Osteoblast (primary cell): ENCODE measurements at places on chromosomes 2 and 18.

DNA sequence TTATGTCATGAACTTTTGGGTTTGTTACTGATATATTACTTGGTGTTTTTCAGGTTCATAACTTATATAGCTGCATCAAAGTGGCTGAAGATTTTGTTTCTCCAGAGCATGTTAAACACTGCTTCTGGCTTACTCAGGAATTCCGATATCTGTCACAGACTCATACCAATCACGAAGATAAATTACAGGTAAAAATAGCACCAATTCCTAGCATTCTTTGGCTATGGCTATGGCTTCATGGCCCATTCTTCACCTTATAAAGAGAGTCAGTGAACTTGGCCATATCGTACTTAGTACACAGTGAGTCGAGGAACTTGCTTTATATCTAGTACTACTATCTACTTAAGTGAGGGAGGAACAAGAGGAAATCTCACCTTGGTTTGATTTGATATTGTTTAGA is 49.9 kb downstream of the KDM3A start:
- H3K4me3 ChIP-seq, result no peak overlapping the region
- H3K27ac ChIP-seq, result no peak overlapping the region

GRCh38 chr2:4246364-4247131 is 543.2 kb downstream of the DCDC2C start:
- DNase-seq, result peak; percentile 39
- no peaks in the 10 kb centered on the region for H3K36me3 ChIP-seq
- no peaks in the 10 kb centered on the region for H3K4me1 ChIP-seq
- no peaks in the 10 kb centered on the region for H3K27me3 ChIP-seq
- H3K4me3 ChIP-seq, result no peak overlapping the region

GRCh38 chr2:95043300-95044093 is 18.0 kb downstream of the MAL start:
- DNase-seq, result peak; percentile 97
- H3K36me3 ChIP-seq, result no peaks in the 10 kb centered on the region
- H3K27me3 ChIP-seq, result peaks cover 12% of the 10 kb centered on the region
- H3K4me3 ChIP-seq, result no peak overlapping the region
- peaks cover 3% of the 10 kb centered on the region for H3K4me1 ChIP-seq
- no peak overlapping the region for H3K27ac ChIP-seq

DNA sequence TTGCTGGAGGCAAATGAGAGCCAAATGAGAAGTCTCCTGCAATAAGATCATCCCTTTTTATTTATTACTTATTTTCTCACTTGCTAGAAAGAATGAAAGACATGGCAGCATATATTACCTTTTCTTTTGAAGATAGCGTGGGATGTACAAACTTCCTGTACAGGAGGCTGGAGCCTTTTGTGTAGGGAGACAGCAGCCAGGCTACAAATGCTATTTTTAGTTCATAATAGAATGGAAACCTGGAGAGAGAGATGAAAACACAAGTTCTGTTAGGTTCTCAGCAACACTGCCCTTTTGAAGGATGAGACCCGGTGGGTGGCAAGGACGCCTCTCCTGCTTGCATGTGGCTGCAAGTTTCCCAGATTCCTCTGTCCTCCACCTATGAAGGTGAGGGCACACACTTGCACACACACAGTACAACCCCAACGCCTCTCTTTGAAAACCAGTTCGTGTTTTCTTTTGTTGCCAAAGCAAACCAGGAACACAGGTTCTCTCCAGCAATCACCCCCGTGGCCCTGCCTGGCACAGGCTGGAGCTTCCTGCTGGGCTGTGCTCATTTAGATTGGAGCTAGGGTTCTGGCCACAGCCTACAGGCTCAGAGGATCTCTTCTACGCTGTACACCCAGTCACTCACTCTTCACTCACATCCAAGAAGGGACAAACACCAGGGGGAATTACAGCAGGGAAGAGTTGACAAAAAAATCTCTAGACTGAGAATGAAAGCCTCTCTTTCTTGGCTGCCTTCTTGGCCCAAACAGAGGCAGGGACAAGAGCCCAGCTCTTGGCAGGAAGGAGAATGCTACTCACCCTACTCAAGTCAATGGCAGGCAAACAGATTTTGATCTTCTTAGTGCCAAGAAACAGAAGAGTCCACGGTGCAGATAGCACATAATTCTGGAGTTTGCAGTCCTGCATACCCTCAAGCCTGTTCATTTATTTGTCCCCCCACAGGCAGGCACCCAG is 55.6 kb downstream of the MRPL35 start:
- H3K4me3 ChIP-seq, result no peak overlapping the region
- peaks cover 23% of the 10 kb centered on the region for H3K27me3 ChIP-seq
- no peaks in the 10 kb centered on the region for H3K4me1 ChIP-seq

DNA sequence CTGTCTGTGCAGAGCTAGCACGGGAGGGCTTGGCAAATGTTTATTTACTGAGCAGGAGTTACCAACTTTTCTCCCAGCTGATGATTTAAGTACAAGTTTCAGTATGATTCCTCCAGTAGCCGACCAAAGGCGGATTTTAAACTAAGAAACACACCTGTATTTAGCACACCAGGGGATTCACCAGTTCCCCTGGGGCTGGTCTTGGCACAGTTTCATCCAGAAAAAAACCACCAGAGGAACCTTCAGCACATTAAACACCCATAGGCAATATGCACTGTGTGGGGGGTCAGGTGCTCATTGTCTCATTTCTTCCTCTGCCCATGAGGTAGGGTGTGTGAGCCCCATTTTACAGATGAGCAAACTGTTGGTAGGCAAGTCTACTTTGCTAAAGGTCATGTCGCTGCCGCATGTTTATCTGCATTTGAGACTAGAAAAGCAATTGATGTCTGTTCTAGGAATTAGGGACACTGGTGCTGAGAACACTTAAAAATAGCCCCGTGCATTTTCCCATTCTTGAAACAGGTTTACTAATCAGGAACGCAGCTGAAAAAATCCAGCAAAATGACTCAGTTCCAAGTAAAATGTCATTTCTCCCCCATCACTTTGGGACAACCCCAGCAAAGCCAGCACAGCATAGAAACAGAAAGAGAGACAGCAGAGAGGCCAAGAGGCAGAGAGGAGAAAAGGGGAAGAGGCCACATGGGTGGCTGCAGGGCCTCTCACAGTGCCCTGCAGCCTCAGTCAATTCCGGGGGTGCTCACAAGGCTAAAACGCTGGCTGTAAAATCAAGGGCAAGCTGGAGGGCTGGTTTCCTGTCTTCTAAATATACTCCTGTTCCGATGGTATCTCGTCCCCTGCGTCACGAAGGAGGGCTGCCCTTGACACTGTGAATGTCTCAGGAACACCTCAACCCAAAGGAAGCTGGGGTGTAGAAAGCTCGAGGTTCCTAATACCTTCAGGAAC is 166.8 kb upstream of the ID2 start:
- H3K27me3 ChIP-seq, result peaks cover 26% of the 10 kb centered on the region
- no peak overlapping the region for H3K4me3 ChIP-seq
- H3K27ac ChIP-seq, result no peak overlapping the region
- H3K36me3 ChIP-seq, result no peaks in the 10 kb centered on the region
- peaks cover 10% of the 10 kb centered on the region for H3K4me1 ChIP-seq
- DNase-seq, result peak; percentile 59

- DNase-seq, result no peak
- H3K27me3 ChIP-seq, result no peaks in the 10 kb centered on the region
- no peak overlapping the region for H3K4me3 ChIP-seq
- H3K27ac ChIP-seq, result no peak overlapping the region
- H3K4me1 ChIP-seq, result peaks cover 51% of the 10 kb centered on the region
- H3K36me3 ChIP-seq, result no peaks in the 10 kb centered on the region
Measured at GRCh38 chr2:235609746-235610145, 115.9 kb downstream of the AGAP1 start.

DNA sequence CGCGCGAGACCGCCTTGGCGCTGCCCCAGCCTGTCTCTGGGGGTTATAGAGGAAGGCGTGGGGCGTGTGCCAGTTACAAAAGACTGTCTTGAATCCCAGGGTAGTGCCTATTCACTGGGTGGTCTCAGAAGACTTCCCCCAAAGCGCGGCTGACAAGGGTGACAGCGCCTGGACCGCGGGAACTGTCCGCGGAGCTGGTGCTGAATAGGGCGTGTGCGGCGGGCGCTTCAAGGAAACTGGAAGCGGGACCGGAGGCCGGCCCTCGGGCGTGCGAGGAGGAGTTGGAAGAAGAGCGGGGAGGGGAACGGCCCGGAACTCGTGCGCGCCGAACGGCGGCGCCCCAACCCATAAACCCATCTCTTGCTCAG is 2.3 kb downstream of the EGR4 start:
- peaks cover 62% of the 10 kb centered on the region for H3K27me3 ChIP-seq
- H3K27ac ChIP-seq, result no peak overlapping the region
- no peaks in the 10 kb centered on the region for H3K4me1 ChIP-seq
- DNase-seq, result peak; percentile 96
- H3K4me3 ChIP-seq, result no peak overlapping the region
- no peaks in the 10 kb centered on the region for H3K36me3 ChIP-seq

DNA sequence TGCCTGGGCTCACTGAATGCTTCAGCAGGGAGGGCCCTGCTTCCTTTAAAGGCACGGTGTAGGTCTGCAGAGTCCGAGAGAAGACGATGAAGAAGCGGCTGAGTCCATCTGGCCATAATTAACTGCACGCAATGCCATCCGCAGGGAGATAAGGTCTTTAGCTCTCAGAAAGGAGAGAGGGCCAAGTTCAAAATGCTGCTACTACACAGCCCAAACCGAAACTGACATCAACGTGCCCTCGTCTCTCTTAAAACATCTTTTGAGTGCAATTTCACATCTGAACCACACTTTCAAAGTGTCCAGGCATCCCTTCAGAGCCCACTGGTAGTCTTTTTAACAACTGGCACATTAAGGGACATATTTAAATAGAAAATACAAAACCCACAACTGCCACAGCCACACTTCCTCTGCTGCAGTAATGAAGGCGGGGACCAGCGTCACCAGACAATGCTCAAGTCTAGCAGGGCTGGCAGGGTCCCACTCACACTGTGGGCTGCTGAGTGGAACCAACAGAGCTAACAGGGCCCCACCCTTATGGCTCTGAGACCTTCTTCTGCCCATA is 35.8 kb downstream of the ST3GAL5 start:
- no peak overlapping the region for H3K4me3 ChIP-seq
- no peaks in the 10 kb centered on the region for H3K4me1 ChIP-seq
- no peaks in the 10 kb centered on the region for H3K27me3 ChIP-seq
- H3K36me3 ChIP-seq, result peaks cover 8% of the 10 kb centered on the region
- no peak overlapping the region for H3K27ac ChIP-seq
- no peak for DNase-seq

DNA sequence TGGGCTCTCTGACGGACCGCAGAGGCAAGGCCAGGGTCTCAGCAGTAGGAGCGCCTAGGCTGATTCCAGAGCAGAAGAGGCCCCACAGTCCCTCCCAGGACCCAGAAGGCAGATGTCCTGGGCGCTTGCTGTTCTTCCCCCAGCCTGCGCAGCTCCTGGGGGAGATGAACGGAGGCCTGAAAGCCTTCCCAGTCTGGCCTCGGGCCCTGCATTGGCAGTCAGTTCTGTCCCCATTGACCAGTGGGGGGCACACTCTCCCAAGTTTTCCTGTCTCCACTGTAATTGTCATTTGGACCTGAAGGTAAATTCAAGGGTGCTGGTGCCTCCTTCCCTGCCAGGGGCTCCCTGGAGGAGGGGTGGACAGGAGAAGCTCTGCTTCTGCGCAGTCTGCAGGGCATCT is 345.7 kb downstream of the CYP26B1 start:
- H3K27me3 ChIP-seq, result peaks cover 22% of the 10 kb centered on the region
- H3K4me1 ChIP-seq, result no peaks in the 10 kb centered on the region
- H3K4me3 ChIP-seq, result no peak overlapping the region
- peak; percentile 95 for DNase-seq
- no peaks in the 10 kb centered on the region for H3K36me3 ChIP-seq

GRCh38 chr2:183284606-183285005 is 160.4 kb downstream of the NUP35 start:
- peak; percentile 57 for DNase-seq
- H3K27ac ChIP-seq, result peak overlapping the region; percentile 91
- peaks cover 12% of the 10 kb centered on the region for H3K4me1 ChIP-seq
- no peaks in the 10 kb centered on the region for H3K36me3 ChIP-seq
- H3K27me3 ChIP-seq, result no peaks in the 10 kb centered on the region
- no peak overlapping the region for H3K4me3 ChIP-seq

- H3K4me1 ChIP-seq, result peaks cover 25% of the 10 kb centered on the region
- no peak for DNase-seq
- peak overlapping the region; percentile 95 for H3K4me3 ChIP-seq
- peak overlapping the region; percentile 87 for H3K27ac ChIP-seq
Measured at GRCh38 chr18:12309683-12310198, 1.7 kb downstream of the TUBB6 start.

DNA sequence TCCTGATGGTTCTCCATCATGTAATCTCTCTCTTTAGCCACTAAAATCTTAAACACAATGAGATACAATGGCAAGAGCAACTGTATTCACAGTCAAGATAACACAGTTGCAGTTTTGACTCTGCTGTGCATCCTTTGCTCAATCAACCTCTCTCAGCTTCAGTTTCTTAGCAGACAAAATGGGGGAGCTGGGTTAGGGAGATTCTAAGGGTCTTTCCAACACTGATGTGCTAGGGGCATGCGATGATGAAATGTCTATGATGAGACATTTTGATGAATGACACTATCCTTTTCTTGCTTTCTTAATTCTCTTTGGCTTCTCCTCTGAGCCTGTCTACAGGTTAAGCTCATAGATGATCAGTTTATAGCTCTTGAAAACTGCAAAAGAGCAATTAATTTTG is 1.1 kb downstream of the SERPINB10 start:
- H3K27ac ChIP-seq, result no peak overlapping the region
- no peaks in the 10 kb centered on the region for H3K27me3 ChIP-seq
- H3K4me3 ChIP-seq, result no peak overlapping the region
- no peaks in the 10 kb centered on the region for H3K4me1 ChIP-seq

DNA sequence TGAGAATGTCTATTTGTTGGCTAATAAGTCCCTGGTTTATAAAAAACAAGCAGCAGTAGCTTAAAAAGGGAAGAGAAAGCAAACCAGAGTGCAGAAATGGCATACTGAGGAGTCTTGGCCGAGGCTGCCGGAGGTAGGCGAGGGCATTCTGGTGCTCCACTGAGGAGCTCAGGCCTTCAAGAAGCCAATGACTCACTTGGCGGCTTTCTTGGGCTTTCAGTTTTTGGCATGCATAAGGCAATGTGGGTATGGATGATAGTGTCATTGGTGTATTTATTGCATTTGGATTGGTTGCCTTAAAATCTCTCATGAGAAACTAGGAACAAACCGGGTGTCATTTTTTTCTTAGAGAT is 119.6 kb upstream of the ARL5A start:
- H3K4me3 ChIP-seq, result no peak overlapping the region
- H3K4me1 ChIP-seq, result no peaks in the 10 kb centered on the region
- H3K27me3 ChIP-seq, result no peaks in the 10 kb centered on the region
- DNase-seq, result no peak
- no peak overlapping the region for H3K27ac ChIP-seq

GRCh38 chr2:69018678-69019095 is 5.7 kb downstream of the ANTXR1 start:
- H3K36me3 ChIP-seq, result peaks cover 8% of the 10 kb centered on the region
- peaks cover 42% of the 10 kb centered on the region for H3K4me1 ChIP-seq
- H3K27ac ChIP-seq, result peak overlapping the region; percentile 64

- H3K4me3 ChIP-seq, result no peak overlapping the region
- H3K36me3 ChIP-seq, result no peaks in the 10 kb centered on the region
Measured at GRCh38 chr2:181946444-181947127, 39.1 kb upstream of the PPP1R1C start.

GRCh38 chr2:33929467-33929866 is 330.4 kb upstream of the FAM98A start:
- H3K27ac ChIP-seq, result no peak overlapping the region
- no peak overlapping the region for H3K4me3 ChIP-seq
- H3K27me3 ChIP-seq, result no peaks in the 10 kb centered on the region
- DNase-seq, result no peak
- H3K4me1 ChIP-seq, result no peaks in the 10 kb centered on the region
